Progenitor cell of endocrine pancreas (in vitro differentiated cells): ENCODE measurements at places on chromosomes 4 and X.
A peak's percentile ranks its signal among the peaks of the same experiment; 100 is the strongest.

- DNase-seq = no peak
- H3K4me3 ChIP-seq = no peak overlapping the region
- H3K4me1 ChIP-seq = peaks cover 20% of the 10 kb centered on the region
- H3K27ac ChIP-seq = no peak overlapping the region
- no peaks in the 10 kb centered on the region for H3K27me3 ChIP-seq
These were observed 19.5 kb downstream of the SMAD1 start for GRCh38 chr4:145501051-145501660.

DNA sequence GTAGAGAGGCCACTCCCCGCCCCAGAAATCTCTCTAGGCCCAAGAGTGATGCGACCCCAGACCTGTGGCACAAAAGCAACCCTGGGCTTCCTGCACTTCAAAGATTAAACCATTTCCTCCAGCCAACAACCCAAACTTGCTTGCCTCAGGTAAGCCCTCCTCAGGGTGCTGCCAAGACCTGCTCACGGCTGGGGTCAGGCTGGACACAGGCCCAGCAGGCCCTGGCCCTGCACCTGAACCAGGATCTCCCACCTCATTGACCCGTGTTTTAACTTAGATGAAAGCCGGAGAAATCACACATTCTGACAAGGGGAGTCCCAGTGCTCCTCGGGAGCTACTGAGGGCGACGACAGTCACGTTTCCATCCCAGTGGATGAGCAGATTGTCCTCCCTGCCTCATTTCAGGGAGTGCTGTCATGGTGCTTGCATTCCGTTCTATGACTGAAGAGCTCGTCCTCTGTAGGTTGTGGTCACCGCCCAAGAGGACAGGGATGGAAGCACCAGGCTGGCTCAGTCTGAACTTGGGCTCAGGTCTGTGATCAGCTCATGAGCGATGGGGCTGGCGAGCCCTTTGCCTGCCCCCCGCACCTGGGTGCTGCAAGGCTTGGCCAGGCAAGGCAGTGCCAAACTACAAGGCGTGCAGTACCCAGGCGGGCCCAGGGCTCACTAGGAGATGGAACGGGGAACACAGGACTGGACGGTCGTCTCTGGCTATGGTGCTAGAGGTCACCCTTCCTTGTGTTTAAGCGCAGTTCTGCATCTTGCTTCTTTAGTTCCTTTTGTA lies 25.9 kb downstream of the WDR1 start:
- peak overlapping the region; percentile 91 for H3K27ac ChIP-seq
- peaks cover 27% of the 10 kb centered on the region for H3K36me3 ChIP-seq
- no peak for DNase-seq
- H3K27me3 ChIP-seq = no peaks in the 10 kb centered on the region

GRCh38 chr4:170399581-170400293 lies 310.0 kb upstream of the AADAT start:
- no peak overlapping the region for H3K27ac ChIP-seq
- no peak for DNase-seq
- no peaks in the 10 kb centered on the region for H3K36me3 ChIP-seq
- H3K4me3 ChIP-seq = no peak overlapping the region
- peaks cover 2% of the 10 kb centered on the region for H3K4me1 ChIP-seq
- no peaks in the 10 kb centered on the region for H3K27me3 ChIP-seq

DNA sequence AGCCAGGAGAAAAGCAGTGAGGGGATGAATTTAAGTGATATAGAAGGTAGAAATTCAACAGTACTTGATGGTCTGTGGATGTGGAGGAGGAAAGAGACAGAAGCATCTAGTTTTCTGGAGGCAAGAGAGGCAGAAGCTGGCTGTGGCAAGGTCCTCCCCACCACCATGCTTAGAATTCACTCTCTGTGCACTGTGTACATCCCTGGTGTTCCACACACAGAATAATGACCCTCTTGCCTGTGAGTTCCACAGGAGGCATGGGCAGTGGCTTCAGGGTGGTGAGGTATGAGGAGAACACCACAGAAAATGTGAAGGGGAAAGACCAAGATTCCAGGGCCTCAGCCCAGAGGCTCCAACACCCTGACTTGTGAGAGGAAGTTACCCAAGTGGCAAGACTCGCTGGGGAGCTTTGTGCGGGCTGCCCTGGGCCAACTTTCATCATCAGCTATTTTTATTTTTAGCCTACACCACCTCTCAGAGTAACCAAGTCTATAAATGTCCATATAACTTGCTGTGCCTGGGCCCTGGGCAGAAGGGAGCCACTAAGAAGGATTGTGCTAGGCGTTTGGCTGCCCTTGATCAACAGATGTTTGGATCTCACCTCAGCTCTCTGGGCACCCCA lies 7.8 kb upstream of the INTS6L start:
- no peaks in the 10 kb centered on the region for H3K27me3 ChIP-seq
- no peaks in the 10 kb centered on the region for H3K4me1 ChIP-seq
- H3K27ac ChIP-seq = no peak overlapping the region
- no peak overlapping the region for H3K4me3 ChIP-seq

- peak overlapping the region; percentile 71 for H3K27ac ChIP-seq
- DNase-seq = no peak
- H3K27me3 ChIP-seq = no peaks in the 10 kb centered on the region
- H3K4me1 ChIP-seq = peaks cover 22% of the 10 kb centered on the region
These were observed 121.2 kb downstream of the GPC3 start for GRCh38 chrX:133864236-133864635.
